ENCODE measurements at places on chromosomes 2 and 18.

- no peak for DNase-seq
Observed at GRCh38 chr2:40364151-40364874, 87.6 kb downstream of the SLC8A1 start.

DNA sequence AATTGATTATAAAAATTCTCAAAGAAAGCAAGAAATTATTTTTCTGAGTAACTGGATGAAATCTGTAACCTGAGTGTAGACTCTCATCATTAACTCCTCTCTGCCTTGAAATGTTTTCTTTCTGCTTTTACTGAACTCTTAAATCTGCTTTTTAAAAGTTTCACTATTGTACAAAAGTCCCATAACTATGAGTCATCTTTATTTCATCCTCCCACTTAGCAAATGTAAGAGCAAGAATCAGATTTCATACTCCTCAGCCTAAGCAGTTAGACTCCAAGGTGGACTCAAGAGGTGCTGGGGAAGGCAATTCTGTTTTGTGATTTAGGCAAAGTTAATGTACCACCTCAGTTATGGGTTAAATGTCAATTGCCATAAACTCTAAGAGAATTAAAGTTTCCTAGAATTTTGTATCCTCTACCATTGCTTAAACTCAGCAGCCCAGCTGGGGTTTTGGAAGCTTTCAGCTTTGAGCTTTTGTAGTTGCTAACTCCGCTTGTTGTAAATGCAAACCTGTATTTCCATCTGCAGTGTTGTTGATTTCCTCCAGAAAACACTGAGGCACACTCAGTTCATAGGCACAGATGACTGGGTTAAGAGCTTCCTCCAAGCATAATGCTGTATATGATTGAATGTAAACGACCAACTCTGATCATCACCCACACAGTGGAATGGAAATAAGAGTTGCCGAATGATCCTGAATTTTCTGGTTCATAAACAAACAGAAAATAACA lies 268.8 kb downstream of the ARHGAP15 start:
- no peak for DNase-seq

- no peak for DNase-seq
Observed at GRCh38 chr2:127762846-127763245, 48.1 kb downstream of the WDR33 start.

DNA sequence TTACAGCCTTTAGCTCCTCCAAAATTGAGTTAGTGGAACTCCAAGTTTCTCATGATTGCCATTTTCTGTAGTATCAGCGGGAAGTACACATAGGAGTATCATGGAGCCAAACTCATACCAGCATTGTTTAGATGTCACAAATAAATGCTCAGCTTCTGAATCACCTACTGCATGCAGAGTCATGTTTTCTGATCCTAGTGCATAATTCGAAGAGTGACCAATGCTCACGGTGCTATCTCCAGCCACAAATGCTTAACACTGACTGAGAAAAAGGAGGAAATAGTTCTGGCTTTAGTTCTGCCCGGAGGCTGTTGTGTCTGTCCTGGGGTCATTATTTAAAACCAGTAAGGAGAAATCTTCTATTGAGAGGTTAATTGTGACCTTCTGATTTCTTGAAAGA lies 45.4 kb upstream of the LRATD1 start:
- no peak for DNase-seq

DNA sequence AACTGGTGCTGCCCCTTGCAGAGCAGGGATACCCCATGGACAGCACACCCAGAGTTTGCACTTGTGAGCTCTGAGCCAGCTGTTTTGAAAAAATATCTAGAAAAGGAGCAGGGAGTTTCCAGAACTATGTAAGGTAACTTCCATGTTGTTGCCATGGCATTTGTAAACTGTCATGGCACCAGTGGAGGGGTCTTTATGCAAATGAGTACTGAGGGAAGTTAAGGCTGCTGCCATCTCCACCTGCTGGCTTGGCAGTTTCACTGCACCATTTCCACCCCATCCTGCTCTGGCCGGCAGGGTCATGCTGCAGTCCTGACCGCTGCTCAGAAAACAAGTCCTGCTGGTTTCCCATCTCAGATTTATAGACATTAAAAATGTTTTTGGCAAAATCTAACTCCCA lies 52.3 kb upstream of the SNTG2 start:
- DNase-seq = no peak

DNA sequence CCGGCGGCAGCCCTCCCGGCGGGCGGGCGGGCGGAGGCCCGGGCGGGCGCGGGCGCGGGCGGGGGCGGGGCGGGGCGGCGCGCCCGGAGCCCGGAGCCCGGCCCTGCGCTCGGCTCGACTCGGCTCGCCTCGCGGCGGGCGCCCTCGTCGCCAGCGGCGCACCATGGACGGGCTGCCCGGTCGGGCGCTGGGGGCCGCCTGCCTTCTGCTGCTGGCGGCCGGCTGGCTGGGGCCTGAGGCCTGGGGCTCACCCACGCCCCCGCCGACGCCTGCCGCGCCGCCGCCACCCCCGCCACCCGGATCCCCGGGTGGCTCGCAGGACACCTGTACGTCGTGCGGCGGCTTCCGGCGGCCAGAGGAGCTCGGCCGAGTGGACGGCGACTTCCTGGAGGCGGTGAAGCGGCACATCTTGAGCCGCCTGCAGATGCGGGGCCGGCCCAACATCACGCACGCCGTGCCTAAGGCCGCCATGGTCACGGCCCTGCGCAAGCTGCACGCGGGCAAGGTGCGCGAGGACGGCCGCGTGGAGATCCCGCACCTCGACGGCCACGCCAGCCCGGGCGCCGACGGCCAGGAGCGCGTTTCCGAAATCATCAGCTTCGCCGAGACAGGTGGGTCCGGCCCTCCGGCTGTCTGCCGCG lies at the start of gene INHBB:
Gene INHBB (plus strand): TSS at position 111 of the 641 bp plus-strand sequence. CDS start 53 bp downstream, at position 164.
- no peak for DNase-seq

GRCh38 chr2:2503864-2504418 lies 172.9 kb upstream of the MYT1L start:
- DNase-seq = no peak

GRCh38 chr2:24435391-24436316 lies 55.4 kb upstream of the NCOA1 start:
- no peak for DNase-seq

DNA sequence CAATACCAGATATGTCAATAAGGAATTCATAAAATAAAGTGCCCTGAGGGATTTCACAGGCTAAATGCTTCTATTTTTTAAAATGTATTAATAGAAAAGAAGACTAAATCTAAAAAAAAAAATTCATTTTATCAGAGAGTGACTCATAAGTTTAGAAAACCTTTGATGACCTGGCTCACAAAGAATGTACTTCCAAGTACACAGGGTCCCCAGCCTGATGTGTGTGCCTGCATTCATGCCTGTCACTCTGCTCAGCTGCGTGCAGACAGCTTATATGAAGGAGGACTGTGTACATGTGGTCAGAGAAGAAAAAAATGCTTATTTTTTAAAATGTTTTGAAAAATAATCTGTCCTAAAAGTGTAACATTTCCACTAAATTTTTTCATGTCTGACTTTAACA lies 3.0 kb upstream of the CPS1 start:
- no peak for DNase-seq

DNA sequence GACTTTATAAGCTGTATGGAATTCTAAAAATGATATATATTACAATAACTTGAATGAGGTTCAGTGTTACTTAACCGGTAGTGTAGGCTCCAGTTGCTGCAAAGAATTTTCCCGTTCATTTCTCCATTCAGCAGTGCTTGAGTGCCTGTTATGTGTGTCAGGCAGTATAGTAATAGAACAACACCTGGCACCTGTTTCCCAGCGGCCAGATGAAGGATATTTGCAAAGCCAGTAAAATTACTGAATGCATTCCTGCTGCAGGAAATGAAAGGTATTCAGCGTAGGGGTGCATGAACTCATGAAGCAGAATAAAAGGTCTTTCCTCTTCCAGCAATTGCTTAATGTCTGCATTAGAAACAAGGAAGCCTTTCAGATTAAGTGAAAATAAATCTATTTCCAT lies 18.8 kb downstream of the YPEL5 start:
- DNase-seq = no peak

DNA sequence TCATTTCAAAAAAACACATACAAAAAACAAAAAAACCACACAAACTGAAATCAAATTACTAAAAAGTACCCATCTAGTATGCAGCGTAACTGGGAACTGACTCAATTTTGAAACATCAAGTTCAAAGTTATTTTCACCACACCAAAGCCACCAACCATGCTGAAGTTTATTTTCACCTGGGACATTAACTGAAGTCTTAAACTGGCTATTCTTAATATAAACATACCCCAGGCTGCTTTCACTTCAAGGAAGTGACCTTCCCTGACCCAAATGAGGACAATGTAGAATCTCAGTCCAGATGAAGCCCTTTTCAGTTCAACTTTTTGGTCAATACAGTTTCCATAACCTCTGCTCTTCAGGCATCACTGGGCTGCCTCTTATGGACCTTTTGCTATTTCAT lies 84.6 kb downstream of the PIGN start:
- DNase-seq = no peak
